ENCODE measurements at places on chromosomes 11 and 22.

- DNase-seq: no peak
These were observed 2.8 kb upstream of the UNC93B1 start for GRCh38 chr11:68006606-68007166.

DNA sequence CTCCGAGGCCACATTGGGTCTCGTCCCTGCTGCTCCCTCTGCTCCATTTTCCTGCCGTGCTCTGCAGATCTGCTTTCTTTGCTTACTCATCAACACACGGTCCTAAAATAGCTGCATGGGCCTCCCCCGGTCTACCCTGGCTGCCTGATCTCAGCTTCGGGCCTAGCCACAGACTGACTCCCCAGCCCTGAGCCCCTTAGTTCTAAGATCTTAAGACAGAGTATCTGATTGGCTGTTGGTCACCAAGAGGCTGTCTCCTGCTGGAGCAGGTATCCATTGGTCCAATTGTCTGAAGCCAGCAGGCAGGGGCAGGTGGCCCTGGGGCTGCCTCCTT is 53.7 kb upstream of the NECTIN1 start:
- DNase-seq: no peak

DNA sequence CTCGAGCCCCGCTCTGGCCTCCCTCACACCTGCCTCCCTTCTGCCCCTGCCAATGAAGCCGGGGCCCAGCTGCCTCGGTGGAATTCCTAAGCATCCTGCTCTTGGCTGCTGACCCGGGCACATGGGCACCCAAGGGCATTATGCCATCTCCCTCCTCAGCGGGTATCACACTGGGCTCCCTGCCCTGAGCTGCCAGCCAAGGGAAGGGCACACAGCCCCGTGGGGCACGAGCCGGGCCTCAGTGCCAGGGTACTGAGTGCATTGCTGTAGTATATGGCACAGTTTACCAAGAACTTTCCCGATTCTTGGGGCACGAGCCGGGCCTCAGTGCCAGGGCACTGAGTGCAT is 43.8 kb upstream of the JAM3 start:
- DNase-seq: no peak

DNA sequence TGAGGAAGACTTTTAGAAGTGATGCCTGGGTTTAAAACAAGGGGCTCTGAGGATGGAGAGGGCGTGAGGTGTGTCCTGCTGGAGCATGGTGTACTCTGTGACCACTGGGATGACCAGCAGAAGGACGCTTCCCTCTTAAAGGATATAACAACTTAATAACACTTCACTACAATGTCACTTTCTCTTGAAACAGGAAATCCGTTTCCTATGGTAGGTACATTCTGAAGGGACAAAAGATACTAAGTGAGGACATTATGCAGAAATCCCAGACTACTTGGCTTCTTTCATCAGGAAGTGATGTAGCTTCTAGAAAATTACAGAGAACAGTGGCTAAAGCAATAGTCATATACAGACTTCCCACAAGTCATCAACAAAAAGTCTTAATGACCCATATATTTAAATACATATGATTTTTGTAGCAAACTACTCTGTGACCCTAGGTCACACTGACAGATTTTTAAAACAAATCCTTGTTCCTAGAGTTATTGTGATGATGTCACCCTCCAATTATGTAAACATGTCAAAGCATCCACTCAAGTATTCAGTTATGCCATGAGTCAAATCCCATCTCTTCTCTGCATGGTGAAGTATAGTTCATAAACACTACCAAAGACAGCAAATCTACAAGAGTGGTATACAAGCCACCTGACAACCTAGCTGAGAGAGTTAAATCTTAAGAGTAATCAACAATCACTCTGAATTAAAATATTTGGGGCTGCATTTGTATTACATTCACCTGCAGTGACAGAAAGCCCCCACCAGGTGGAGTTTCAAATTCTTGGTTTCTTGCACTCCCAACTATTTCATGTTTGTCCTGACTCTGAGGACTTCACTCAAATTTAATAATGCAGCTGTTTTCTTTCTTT is 32.8 kb downstream of the PITPNB start:
- no peak for DNase-seq

DNA sequence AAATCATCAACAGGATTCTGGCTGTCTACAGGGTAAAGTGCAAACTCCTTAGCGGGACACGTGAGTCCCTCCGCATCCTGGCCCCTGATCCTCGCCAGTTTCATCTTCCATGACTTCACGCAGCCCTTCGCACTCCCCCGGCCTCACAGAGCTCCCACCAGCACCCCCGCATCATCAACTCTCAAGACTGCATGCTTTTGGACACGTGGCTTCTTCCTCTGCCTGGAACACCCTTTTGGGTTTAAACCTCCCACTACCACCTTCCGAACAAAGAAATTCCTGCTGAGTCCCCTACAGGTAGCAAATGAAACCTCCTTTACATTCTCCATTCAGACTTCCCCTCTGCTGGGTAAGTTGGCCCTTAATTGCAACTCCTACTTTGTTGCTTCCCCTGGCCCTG is 12.6 kb upstream of the EIF3M start:
- DNase-seq: no peak

GRCh38 chr11:43810929-43811596 is 69.6 kb upstream of the ALKBH3 start:
- DNase-seq: no peak
